ENCODE measurements at places on chromosomes 2 and 18.
A peak's percentile ranks its signal among the peaks of the same experiment; 100 is the strongest.

- no peak for DNase-seq
Observed at GRCh38 chr2:133718688-133719201, 150.5 kb upstream of the NCKAP5 start.

GRCh38 chr2:102110596-102111334 is 31.8 kb upstream of the IL1R1 start:
- DNase-seq, result no peak

DNA sequence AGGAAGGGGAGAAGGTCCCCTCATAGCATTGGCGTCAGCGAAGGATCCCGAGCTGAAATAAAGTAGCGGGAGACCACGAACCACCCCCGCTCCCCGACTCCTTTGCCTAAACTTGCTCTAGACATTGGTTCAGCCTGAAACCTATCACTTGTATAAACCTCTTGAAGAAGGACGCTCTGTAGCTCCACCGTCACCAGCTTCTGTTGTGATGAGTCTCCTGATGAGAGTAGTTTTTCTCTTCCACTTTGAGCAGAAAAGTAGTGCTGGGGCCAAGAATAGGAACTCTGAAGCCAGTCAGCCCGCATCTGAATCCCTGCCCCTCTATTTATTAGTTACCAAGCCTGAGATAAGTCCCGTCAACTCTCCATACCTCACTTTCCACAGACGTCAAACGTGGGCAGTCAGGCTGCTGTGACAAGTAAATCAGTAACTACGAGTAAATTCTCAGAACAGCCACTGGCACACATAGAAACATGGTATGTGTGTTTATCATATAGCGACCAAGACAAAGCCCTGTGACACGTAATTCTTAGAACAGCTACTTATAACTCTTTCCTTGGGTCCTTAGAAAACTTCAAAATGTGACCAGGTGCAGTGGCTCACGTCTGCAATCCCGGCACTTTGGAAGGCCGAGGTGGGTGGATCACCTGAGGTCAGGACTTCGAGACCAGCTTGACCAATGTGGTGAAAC is 61.7 kb downstream of the CD226 start:
- peak; percentile 78 for DNase-seq

DNA sequence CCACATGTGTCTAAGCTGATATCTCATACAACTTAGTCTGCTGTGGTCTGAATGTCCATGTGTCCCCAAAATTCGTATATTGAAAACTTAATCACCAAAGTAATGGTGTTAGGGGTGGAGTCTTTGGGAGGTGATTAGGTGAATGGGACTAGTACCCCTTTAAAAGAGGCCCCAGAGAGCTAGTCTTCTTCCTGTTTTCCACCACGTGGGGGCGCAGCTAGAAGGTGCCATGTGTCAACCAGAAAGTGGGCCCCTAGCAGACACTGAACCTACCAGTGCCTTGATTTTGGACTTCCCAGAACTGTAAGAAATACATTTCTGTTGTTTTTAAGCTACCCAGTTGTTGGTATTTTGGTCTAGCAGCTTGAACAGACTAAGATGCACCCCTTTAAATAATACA is 86.6 kb downstream of the ASB1 start:
- peak; percentile 14 for DNase-seq

GRCh38 chr2:147621656-147622197 is 223.1 kb upstream of the ACVR2A start:
- no peak for DNase-seq

- DNase-seq, result no peak
Observed at GRCh38 chr2:44707945-44708660, 233.4 kb upstream of the SIX3 start.

GRCh38 chr18:68033466-68033865 is 516.9 kb upstream of the DSEL start:
- no peak for DNase-seq

- DNase-seq, result no peak
Observed at GRCh38 chr2:37918742-37919186, 6.3 kb upstream of the RMDN2 start.

- DNase-seq, result no peak
Observed at GRCh38 chr2:26640331-26640745, 828 bp downstream of the CIB4 start.

DNA sequence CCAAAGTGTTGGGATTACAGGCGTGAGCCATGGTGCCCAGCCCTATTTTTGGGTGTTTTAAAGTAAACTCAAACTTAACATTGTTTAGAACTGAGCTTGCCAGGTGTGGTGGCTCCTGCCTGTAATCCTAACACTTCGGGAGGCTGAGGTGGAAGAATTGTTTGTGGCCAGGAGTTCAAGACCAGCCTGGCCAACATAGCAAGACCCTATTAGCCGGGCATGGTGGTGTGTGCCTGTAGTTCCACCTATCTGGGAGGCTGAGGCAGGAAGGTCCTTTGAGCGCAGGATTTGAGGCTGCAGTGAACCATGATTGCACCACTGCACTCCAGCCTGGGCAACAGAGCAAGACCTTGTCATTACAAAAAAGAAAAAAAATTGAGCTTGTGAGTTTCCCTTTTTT is 17.5 kb downstream of the SFTPB start:
- no peak for DNase-seq

- no peak for DNase-seq
Observed at GRCh38 chr2:220930271-220931076, 641.6 kb downstream of the EPHA4 start.

- DNase-seq, result no peak
Observed at GRCh38 chr2:180706694-180707093, 273.7 kb upstream of the UBE2E3 start.

DNA sequence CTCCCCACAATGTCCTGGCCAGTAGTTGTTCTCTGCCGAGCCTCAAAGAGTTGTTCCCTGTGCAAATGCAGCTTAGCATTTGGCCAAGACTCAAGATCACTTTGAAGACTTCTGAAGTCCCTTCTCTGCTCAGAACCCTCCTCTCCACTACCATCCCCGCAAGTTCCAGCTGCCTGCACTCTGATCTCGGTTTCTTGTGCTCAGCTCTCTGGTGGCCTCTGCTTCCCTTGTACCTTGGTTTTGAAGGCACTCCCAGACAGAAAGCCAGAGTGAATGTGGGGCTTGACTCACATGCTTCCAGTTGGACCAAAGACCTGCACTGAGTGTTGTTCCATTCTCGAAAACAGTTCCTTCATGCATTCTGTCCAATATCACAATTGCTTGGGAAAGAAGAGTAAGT is 28.6 kb downstream of the CRACDL start:
- DNase-seq, result no peak

DNA sequence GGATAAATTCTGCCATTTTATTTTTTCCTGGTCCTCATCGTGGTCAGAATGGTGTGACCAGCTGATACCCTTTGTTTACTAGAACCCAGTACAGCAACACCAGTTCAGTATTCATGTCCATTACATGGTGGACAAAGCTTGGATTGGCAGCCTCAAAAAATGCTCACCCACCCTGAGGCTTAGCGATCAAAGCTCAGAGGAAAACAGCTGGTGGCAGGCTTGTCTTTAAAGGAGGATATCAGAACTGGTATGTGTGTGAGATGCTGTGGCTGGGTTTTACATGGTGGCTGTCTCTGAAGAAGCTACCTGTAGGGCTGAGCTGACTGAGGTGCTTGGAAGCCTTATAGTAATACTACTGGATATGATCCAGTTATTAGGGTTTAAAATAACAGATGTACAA is 471.1 kb upstream of the MEX3C start:
- DNase-seq, result no peak

DNA sequence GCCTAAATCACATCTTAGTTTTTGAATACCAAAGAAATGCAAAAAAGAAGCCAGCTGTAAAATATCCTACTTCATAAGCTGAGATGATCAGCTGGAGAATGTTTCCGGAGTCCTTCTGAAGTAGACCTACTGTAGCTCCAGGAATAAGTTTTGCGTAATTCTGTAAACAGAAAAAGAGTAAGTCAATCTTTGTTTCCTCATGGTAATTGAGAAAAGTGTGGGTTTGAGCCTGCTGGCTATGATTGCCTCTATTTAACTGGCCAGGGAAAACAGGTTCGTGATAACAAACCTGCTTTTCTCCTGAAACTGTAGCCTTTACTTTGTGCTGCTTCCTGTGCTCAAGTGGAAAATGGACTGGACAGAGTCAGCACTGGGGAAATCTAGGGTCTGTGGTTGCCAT is 58.2 kb downstream of the ITGB6 start:
- DNase-seq, result no peak

GRCh38 chr2:239181903-239182581 is 218.8 kb downstream of the HDAC4 start:
- DNase-seq, result no peak

DNA sequence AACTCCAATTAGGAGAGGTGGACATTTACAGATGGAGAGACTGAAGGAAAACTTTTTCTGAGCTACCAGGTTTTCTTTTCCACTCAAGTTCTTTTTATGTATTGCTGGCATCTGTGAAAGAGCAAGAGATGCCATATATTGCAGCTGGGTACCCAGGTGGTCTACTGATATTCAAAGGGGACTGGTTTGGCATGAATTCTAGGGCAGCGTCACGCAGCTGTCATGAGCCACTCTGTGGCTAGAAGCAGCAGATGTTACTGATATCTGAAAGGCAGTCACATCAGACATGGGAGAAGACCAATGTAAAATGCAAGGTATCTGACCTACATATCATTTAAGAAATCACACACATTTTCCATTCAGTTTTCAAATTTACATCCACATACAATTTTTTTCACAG is 408.8 kb downstream of the GALNT13 start:
- DNase-seq, result no peak

DNA sequence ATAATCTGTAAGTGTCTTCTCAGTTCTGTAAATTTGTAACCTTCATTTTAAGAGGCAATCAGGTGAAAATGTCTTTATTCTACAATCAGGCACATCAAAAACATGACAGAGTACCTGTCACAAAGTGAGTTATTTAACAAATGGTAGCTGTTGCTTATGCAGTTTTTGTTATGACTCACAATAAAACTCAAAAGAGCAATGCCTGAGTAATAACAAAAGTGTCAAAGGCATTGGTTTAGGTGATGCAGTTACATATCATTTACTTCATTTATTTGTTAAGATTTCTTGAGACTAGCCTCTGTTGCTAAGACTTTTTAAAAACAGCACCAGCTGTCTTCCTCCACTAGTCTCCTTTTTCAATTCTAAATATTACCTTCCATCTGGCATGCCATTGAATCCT is 177.8 kb downstream of the KIAA1328 start:
- DNase-seq, result no peak

- DNase-seq, result peak; percentile 31
Observed at GRCh38 chr2:74849228-74849892, 15.4 kb downstream of the HK2 start.

- no peak for DNase-seq
Observed at GRCh38 chr2:79721966-79722365, 209.1 kb downstream of the CTNNA2 start.

GRCh38 chr2:37585982-37586621 is 85.3 kb downstream of the CDC42EP3 start:
- peak; percentile 76 for DNase-seq

- no peak for DNase-seq
Observed at GRCh38 chr2:42770288-42771131, 6.6 kb upstream of the OXER1 start.

GRCh38 chr2:47580855-47581600 is 178.1 kb downstream of the MSH2 start:
- no peak for DNase-seq

- no peak for DNase-seq
Observed at GRCh38 chr2:67037655-67038054, 359.5 kb upstream of the ETAA1 start.

GRCh38 chr2:152466041-152466440 is 131.1 kb downstream of the FMNL2 start:
- DNase-seq, result no peak

DNA sequence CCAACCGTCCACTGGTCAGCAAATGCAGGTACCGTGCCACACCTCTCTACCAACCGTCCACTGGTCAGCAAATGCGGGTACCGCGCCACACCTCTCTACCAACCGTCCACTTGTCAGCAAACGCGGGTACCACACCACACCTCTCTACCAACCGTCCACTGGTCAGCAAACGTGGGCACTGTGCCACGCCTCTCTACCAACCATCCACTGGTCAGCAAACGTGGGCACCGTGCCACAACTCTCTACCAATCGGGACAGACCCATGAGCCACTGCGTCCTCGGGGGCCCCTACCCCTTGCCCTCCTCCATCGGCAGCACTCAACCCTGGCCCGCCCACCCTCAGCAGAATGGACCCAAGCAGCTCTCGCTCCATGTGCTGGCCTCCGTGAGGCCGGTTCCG is 226.4 kb upstream of the SALL3 start:
- no peak for DNase-seq

- DNase-seq, result no peak
Observed at GRCh38 chr18:24089076-24089475, 49.8 kb upstream of the CABYR start.

DNA sequence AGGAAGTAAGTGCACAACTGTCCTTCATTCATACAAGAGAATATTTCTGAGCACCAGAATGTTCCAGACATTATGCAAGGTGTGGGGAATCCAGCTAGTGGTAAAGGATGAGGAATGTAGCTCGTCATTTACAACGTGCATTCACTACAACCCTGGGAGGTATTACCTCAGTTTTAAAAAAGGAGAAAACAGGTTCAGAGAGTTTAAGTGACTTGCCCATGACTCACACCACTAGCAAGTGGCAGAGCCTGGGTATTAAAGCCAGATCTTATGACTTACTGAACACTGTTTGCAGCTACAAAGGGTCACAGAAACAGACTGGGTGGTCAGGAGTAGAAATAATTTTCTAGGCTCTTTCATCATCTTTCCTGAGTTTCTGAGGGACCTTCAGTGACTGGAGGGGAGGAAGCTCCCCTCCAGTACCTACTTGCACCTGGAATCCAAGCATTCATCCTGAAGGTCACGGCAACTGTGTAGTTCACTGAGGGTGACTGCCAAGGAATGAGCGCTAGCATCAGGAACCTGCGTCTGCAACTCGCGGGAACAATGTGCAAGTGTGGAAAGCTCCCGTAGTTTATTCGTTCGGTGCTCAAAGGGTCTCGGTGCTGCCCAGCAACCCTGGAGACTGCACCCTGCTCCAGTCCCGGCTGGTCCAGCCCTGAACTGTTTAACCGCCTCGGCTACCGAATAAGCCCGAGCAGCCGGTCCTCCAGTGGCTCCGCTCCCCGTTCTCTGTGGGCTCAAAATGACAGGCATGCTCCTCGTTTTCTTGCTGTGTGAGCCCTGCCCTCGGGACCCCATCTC is 647 bp downstream of the CCDC121 start:
- peak; percentile 17 for DNase-seq

GRCh38 chr2:43224571-43225092 is 1.8 kb downstream of the ZFP36L2 start:
- peak; percentile 56 for DNase-seq

- no peak for DNase-seq
Observed at GRCh38 chr2:99695130-99695943, 205.5 kb upstream of the REV1 start.

- no peak for DNase-seq
Observed at GRCh38 chr18:37252342-37252741, 313.3 kb downstream of the CELF4 start.

DNA sequence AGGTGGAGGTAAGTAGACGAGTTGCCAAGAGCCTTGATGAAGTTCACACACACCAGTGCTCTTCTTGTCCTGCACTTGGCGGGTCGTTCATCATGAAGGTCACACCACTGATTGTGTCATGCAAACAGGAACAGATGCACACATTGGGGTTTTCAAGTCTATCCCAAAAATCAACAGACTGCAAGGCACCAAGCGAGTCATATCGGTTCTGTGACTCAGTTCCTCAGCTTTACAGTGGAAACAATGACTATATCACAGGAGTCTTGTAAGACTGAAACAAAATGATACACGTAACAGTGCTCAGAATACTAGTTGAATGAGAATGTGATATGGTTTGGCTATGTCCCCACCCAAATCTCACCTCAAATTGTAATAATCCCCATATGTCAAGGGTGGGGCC is 526.9 kb upstream of the ID2 start:
- DNase-seq, result peak; percentile 69

Data from T-helper 2 cell treated with Interferon-gamma antibody and Interleukin-4, amounts not matched to agents 5 μg/mL and 100 μg/mL, for 36 hours (primary cell).